ENCODE measurements at places on chromosomes 11 and 22.

DNA sequence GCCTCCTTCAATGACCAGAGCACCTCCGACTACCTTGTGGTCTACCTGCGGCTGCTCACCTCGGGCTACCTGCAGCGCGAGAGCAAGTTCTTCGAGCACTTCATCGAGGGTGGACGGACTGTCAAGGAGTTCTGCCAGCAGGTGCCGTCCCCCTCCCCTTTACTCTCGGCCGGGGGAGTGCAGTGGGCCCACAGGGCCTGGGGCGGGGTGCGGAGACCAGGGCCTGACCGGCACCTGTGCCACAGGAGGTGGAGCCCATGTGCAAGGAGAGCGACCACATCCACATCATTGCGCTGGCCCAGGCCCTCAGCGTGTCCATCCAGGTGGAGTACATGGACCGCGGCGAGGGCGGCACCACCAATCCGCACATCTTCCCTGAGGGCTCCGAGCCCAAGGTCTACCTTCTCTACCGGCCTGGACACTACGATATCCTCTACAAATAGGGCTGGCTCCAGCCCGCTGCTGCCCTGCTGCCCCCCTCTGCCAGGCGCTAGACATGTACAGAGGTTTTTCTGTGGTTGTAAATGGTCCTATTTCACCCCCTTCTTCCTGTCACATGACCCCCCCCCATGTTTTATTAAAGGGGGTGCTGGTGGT lies 11.0 kb downstream of the OTUB1 start:
- DNase-seq, result no peak

GRCh38 chr11:28483072-28483867 lies 375.1 kb downstream of the METTL15 start:
- no peak for DNase-seq

DNA sequence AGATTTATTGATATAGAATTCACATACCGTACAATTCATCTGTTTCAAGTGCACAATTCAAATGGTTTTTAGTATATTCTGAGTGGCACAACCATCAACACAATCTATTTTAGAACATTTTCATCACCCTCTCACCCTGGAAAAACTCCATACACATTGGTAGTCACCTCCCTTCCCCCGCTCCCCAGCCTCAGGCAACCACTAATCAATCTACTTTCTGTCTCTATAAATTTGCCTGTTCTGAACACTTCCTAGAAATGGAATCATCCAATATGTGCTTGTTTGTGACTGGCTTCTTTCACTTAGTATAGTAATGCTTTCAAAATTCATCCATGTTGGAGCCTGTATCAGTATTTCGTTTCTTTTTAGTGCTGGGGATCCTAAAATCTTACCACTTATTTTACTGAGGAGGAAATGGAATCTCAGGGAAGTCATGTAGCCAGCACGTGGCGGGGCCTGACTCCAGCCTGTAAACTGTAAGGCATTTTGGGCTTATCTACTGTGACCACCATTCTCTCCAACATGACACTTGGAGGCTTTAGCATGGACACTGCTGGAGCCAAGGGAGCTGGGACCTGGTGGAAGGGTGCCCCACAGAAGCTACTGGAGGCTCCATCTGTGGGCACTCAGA lies 905 bp upstream of the UCP3 start:
- peak; percentile 10 for DNase-seq

GRCh38 chr11:30281476-30282288 lies 41.2 kb upstream of the ARL14EP start:
- DNase-seq, result no peak

DNA sequence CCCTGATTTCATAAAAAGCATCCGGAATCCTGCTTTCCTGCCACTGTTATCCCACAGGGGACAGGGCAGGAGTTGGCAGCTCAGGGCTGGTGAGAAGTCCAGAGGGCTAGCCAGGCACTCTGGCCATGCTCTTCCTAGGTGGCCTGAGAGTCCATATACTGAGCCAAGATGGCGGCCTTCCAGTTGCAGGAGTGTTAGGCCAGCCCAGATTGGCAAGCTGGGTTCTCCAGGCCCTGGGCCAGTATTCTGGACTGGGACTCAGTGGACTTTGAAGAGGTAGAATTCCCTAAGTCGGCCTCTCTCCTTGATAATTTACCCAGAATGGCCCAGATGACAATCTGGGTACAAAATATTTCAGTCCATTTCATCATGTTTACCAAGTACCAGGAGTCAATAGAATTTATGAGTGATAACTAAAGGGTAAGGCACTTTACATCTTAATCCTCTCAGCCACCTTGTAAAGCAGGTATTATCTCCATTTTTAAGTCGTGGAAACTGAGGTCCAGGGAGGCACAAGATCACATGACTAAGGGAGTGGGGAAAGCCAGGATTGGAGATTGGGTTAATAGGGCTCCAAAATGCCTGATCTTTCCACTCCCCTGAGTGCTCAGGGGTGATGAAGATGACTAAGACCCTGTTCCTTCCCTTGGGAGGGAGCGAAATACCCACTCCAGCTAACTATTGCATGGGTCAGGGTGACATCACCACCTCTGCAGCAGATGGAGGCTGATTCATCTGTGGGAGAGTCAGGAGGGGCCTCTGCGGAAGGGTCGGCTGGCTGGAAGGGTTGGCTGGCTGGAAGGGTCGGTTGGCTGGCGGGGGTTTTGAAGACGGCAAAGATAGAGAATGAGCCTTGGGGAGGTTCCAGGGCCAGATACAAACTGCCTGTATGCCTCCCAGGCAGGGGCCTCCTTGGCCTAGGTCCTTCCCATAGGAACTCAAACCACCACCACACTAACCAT lies 1.2 kb upstream of the MICALL1 start:
- peak; percentile 89 for DNase-seq

DNA sequence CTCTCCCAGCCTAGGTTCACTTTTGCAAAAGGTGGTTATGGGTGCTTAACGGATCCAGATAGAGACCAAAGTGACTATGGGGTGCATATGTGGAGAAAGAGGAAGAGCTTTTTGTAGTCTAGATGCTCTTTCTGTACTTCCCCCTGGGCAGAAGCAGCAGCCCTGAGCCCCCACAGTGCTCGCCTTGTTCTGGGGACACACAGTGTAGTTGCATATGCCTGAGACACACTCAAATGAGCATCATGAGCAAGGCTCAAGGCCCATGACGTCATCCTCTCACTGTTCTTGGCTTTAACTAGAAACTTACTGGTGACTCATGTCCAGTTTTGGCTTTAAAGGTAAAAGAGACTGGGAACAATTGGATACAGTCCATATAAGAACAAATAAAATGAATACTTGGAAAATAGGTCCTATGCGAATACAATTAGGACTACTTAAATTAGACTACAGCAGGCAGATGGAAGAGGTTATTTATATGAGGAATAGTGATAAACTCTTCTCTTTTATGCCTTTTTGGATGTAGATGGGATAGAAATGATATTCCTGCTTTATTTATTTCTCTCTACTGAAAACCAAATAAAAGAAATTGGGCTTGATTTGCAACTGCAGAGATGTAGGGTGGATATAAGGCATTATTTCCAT lies 20.1 kb upstream of the PEX26 start:
- peak; percentile 91 for DNase-seq

DNA sequence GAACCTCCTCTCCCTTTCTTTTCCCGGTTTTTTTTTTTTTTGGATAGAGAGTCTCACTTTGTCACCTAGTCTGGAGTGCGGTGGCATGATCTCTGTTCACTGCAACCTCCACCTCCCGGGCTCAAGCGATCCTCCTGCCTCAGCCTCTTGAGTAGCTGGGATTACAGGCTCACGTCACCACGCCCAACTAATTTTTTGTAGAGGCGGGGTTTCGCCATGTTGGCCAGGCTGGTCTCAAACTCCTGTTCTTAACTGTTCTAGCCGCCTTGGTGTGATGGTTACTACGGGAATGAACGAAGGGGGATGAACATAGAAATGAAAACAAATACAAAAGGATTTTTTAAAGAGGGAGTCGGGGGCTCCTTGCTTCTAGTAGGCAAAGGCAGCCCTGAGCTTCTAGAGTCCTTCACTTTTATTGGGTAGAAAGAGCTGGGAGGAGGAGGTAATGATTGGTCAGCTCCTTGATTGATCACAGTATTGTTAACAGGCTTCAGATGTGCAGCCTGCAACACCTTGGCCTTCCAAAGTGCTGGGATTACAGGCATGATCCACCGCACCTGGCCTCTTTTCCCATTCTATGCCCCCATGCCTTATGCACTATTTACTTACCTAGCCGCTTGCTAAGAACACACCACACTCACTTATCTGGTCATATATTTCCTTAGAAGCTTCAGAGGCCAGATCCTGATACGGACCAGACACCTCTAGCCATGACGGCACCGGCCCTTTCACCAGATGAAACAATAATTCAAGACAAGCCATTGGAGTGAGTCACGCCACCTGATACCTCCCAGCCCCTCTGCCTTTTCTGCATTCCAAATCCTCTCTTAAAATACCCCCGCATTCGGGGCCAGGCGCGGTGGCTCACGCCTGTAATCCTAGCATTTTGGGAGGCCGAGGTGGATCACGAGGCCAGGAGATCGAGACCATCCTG lies 20.7 kb downstream of the SUSD2 start:
- no peak for DNase-seq

GRCh38 chr11:94544646-94545263 lies 1.0 kb downstream of the FUT4 start:
- DNase-seq, result peak; percentile 85

DNA sequence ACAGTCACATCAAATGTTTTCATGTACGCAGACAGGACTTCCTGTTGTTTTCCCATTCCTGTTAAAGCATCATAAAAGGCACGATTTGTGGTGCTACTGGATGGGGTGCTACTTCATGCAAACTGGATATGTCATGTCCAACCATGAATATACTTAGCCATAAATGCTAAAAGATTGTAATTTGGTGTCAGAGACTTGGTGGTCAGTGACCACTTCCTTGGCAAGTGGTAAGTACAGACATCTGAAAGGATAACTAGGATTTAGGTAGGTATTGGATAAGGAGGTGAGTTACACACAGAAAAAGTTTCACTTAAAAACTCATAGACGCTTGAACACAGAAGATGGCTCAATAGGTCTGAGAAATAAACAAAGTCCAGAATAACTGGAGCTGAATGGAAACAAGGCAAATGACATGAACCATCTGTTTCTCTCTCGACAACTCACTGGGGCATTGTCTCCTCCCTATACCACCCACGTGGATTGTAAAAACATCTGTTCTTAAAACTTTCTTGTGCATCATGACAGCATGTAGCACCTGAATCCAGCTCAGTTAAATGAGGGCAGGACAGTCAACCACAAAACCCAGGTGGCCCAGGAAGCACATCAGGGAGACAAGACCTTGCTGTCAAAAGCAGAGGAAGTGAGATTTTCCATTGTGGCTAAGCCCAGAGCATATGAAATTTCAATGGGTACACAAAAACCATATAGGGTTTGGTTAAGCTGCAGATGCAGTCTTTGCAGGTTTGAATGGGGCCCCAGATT lies 22.1 kb upstream of the IGLL5 start:
- no peak for DNase-seq

GRCh38 chr11:75771646-75772410 lies 3.2 kb downstream of the DGAT2 start:
- peak; percentile 83 for DNase-seq

DNA sequence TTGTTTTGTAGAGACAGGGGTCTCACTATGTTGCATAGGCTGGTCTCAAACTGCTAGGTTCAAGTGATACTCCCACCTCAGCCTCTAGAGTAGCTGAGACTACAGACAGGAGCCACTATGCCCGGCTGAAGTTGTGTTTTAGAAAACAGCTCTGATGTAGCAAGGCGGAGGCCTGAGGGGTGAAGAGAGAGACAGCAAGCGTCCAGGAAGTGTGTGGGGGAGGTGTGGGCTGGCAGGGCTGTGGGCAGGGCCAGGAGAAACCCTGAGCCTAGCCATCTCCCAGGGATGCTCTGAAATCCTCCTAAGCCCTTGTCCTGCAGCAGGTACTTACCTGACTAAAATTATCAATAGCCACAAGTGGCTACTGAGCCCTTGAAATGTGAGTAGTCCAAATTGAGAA lies 16.1 kb upstream of the RPS3 start:
- peak; percentile 57 for DNase-seq

- DNase-seq, result no peak
These were observed 1255.2 kb downstream of the LRRC4C start for GRCh38 chr11:40204228-40204627.

DNA sequence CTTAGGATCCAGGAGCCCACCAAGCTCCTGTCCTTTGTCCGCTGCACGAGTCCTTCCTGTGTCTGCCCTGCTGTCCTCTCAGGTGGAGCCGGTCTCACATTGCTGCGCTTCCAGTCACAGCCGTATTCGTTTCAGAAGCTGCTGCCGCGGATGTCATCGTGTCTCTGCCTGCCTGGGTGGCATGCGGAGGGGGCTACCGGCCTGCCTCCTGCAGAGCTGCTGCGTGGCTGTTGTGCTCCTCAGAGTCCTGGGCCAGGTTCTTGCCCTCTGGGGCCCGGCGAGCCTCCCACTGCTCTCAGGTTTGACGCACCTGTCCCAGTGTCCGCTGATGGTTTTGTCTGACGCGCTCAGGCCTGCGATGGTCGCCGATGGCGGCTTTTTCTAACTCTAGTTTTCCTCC lies 254.2 kb downstream of the TBC1D22A start:
- DNase-seq, result peak; percentile 75

- DNase-seq, result no peak
These were observed 4.6 kb downstream of the DCHS1 start for GRCh38 chr11:6650980-6651379.

GRCh38 chr22:22825213-22825593 lies 62.4 kb upstream of the IGLL5 start:
- no peak for DNase-seq

GRCh38 chr11:111128076-111128870 lies 117.3 kb upstream of the POU2AF2 start:
- DNase-seq, result no peak

DNA sequence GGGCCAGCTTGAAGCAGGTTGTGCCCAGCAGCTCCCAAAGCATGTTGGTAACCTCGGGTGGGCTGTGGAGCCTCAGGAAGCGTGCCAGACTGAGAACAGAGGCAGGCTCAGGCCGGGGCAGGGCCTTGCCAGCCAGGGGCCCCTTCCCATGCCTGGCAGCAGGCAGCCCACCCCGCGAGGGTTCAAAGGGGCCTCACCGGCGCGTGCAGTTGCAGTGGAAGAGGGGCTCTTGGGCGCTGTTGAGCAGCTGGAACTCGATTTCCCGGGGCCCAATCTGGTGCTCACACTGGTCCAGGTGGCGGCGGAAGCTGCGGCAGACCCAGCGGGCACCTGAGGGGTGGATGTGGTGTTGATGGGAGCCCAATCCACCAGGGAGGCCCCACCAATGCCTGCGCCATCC lies 3.6 kb downstream of the PLA2G3 start:
- DNase-seq, result peak; percentile 53

DNA sequence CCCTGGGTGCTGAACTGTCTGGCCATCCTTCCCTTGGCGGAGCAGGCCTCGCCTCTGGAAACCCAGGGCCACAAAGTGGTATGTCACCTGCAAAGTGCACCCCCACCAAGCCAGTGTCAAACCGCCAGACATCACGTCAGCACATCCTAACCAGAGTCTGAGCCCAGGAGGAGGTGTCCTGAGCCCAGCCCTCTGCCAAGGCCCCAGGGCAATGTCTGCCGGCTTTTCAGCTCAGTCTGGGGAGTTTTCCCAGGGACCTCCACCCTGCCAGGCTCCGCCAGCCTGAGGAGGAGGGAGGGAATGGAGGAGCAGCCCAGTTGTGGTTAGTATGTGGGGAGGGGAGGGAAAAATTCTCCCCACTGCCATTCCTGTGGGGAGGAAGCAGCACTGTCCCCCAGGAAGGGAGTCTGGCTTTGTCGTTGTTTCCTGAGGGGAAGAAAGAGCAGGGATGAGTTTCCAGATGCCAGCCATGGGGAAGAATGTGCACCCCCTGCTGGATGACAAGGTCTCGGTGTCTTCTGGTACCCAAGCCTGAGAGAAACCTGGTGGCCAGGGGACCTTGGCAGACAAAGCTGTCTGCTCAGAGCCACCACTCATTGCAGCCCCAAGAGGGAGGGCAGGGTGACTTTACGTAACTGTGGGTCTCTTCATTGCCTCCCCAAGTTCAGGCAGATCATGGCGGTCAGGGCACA lies 81.4 kb upstream of the CD82 start:
- no peak for DNase-seq

- DNase-seq, result no peak
These were observed 17.1 kb upstream of the APLP2 start for GRCh38 chr11:130052567-130052966.
